ENCODE measurements at places on chromosomes 7 and 10. TPM values are rescaled to one million over a fixed set of nuclear protein-coding genes. Genes with fewer than 3 reads are reported as not detected.

DNA sequence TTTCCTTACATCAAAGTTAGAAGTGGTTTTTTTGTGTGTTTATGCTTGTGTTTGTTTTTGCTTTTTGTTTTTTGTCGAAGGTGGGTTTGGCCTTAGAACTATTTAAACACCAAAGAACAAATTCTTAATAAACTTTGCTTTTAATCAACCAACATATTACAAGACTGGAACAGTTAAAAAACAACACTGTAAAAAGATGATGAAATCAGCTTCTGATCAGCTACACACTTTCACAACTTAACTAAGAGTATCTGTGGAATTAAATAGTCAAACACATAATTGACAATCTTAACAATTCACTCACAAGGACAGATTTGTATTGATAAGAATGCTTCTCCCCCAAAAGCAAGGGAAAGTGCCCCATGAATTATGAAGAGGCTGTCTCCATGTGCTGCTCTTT is 58.8 kb downstream of the MRPL32 start:
- no peak for DNase-seq

The WEE2 gene
- not detected for total RNA-seq

GRCh38 chr7:157908006-157908782 is 571.4 kb downstream of the DNAJB6 start:
- no peak for DNase-seq

- DNase-seq = no peak
Observed at GRCh38 chr10:29728541-29729049, 93.8 kb upstream of the SVIL start.

The CAMK2B gene
- total RNA-seq = 152 TPM

- DNase-seq = no peak
Observed at GRCh38 chr10:77680065-77680464, 42.5 kb upstream of the KCNMA1 start.

GRCh38 chr10:21888959-21889358 is 114.6 kb downstream of the DNAJC1 start:
- DNase-seq = no peak

Data from heart right ventricle (tissue), 16 donors.